Activated naive CD8-positive, alpha-beta T cell treated with anti-CD3 and anti-CD28 coated beads, Interleukin-2, amount 10 ng/mL, durations not matched to agents 7 days and 5 days (primary cell): ENCODE measurements at places on chromosomes 16 and 17. TPM values are rescaled to one million over a fixed set of nuclear protein-coding genes. Genes with fewer than 3 reads are reported as not detected.

CPHXL2 gene
- total RNA-seq: not detected

PYY gene
- not detected for total RNA-seq

TBC1D3 gene
- total RNA-seq: not detected

MSRB1 gene
- total RNA-seq: 12.0 TPM

DNA sequence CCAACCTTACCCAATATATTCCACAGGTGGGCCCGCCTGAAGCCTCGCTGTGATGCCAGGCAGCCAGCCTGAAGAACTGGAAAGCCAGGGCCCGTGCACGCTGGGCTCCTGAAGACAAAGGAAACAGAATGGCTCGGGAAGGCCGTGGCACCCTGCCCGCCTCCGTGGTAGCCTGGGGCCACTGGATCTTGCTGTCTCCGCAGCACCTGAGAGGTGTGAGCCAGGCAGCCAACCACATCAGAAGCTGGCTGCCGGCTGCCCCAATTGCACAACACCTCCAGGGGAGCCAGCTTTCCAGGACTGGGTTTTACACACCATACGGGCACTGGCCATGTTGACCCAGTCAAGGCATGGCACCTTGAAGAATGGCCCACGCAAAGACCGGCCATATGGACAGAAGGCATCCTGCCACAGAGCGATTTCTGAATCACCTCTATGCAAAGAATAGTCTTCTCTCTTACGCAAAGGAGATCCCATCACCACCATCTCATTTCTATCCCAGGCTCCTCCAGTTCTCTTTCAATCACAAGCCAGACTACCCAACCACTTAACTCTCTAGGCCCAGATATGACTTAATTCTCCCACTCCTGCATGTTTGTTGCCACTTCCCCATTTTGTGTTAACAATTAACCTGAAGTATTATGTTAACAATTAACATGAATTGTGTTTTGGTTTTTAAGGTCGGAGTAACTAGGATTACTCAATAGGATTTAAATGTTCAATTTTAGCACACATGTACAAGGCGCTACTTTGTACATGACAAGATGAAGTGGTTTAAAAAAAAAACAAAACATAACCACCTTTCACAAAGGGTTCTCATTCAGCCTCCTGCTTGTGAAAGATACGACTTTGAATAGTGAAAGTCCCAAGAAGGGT, 32.1 kb downstream of the ZFHX3 start:
- no peak overlapping the region for H3K27ac ChIP-seq
- H3K36me3 ChIP-seq: no peaks in the 10 kb centered on the region
- H3K4me1 ChIP-seq: no peaks in the 10 kb centered on the region
- no peak overlapping the region for H3K4me3 ChIP-seq

- no peak overlapping the region for H3K27ac ChIP-seq
- no peak overlapping the region for H3K4me3 ChIP-seq
- no peaks in the 10 kb centered on the region for H3K36me3 ChIP-seq
- no peaks in the 10 kb centered on the region for H3K4me1 ChIP-seq
These were observed 359.3 kb downstream of the NPIPA8 start for GRCh38 chr16:17977260-17977659.

- peak; percentile 50 for DNase-seq
- peak overlapping the region; percentile 87 for H3K4me3 ChIP-seq
- peaks cover 46% of the 10 kb centered on the region for H3K4me1 ChIP-seq
- peaks cover 8% of the 10 kb centered on the region for H3K27me3 ChIP-seq
- peak overlapping the region; percentile 82 for H3K27ac ChIP-seq
These were observed 641 bp downstream of the SBK1 start for GRCh38 chr16:28292731-28293600.

DNA sequence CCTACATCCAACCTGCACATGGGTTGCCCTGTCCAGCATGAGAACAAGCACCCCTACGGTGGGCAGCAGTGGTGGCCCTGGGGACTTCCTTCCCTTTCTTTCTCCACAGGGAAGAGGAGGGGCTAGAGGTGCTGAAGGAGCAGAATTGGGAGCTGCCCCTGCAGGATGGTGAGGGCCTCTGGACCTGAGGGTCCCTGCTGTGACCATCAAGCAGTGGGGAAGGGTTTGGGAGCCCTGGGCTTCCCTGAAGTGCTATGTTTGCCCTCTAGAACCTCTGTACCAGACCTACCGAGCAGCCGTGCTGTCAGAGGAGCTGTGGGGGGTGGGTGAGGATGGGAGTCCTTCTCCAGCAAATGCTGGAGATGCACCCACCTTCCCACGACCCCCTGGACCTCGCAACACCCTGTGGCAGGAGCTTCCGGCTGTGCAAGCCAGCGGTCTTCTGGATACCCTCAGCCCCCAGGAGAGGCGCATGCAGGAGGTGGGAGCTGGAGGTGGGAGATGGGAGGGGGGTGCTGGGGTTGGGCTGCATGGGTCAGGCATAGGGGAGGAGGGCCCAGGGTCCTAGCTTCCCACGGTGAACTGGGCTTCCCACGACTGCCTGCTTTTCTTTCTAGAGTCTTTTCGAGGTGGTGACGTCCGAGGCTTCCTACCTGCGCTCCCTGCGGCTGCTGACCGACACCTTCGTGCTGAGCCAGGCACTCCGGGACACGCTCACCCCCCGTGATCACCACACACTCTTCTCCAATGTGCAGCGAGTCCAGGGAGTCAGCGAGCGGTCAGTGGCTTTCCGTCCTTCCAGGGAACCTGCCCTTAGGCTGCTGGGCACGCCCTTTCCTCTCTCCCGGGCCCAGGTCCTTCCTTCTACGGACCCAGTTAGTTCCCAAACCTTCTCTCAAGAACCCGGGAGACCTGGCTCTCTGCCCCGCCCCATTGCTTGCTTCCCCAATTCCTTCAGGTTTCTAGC, 5.0 kb downstream of the ARHGEF15 start:
- H3K4me3 ChIP-seq: no peak overlapping the region
- no peak overlapping the region for H3K27ac ChIP-seq
- H3K27me3 ChIP-seq: peaks cover 5% of the 10 kb centered on the region
- no peak for DNase-seq
- no peaks in the 10 kb centered on the region for H3K36me3 ChIP-seq

DNA sequence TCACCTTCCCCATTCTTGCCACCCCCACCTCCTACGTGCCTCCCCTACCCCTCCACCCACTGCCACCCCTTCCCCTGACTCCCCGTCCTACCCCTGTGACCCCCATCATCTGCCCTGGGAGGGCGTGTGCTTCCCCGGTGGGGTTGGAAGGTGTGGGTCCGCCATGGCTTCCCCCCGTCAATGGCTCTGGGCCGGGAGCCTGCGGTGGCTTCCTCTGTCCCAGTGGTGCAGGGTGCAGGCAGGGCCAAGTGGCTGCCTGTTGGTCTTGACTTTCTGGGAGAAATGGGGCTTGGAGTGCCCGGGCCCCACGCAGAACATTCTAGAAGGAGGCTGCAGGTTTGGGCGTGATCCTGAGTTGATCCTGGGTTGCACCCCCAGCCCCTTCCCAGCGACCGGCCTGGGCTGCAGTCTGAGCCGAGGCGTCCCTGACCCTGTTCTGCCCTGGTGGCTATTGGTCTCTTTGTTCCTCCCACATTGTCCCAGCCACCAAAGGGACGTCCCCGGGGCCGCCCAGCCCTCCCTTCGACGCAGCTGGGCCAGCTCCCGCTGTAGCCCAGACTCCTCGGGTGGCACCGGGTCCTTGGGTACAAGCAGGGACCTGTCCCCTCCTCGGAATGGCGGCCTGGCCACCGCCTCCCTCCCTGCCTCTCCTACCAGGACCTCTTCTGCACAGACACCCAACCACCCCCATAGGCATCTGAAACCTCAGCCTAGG, 25.7 kb downstream of the GSE1 start:
- H3K27me3 ChIP-seq: no peaks in the 10 kb centered on the region
- H3K27ac ChIP-seq: no peak overlapping the region
- no peaks in the 10 kb centered on the region for H3K4me1 ChIP-seq
- no peak for DNase-seq
- no peaks in the 10 kb centered on the region for H3K36me3 ChIP-seq

GRCh38 chr16:67546091-67546501, 16.2 kb upstream of the CTCF start:
- peaks cover 10% of the 10 kb centered on the region for H3K36me3 ChIP-seq
- no peak for DNase-seq
- peaks cover 41% of the 10 kb centered on the region for H3K4me1 ChIP-seq
- H3K27me3 ChIP-seq: no peaks in the 10 kb centered on the region

- peaks cover 8% of the 10 kb centered on the region for H3K4me1 ChIP-seq
- no peaks in the 10 kb centered on the region for H3K27me3 ChIP-seq
- DNase-seq: peak; percentile 54
- peak overlapping the region; percentile 64 for H3K27ac ChIP-seq
- peaks cover 5% of the 10 kb centered on the region for H3K36me3 ChIP-seq
- peak overlapping the region; percentile 45 for H3K4me3 ChIP-seq
These were observed 68.5 kb upstream of the DNAH17 start for GRCh38 chr17:78645421-78646295.

- no peaks in the 10 kb centered on the region for H3K27me3 ChIP-seq
- no peak overlapping the region for H3K4me3 ChIP-seq
- no peak overlapping the region for H3K27ac ChIP-seq
- peaks cover 34% of the 10 kb centered on the region for H3K36me3 ChIP-seq
- peaks cover 2% of the 10 kb centered on the region for H3K4me1 ChIP-seq
These were observed 40.2 kb downstream of the MED13 start for GRCh38 chr17:62024866-62025265.

DNA sequence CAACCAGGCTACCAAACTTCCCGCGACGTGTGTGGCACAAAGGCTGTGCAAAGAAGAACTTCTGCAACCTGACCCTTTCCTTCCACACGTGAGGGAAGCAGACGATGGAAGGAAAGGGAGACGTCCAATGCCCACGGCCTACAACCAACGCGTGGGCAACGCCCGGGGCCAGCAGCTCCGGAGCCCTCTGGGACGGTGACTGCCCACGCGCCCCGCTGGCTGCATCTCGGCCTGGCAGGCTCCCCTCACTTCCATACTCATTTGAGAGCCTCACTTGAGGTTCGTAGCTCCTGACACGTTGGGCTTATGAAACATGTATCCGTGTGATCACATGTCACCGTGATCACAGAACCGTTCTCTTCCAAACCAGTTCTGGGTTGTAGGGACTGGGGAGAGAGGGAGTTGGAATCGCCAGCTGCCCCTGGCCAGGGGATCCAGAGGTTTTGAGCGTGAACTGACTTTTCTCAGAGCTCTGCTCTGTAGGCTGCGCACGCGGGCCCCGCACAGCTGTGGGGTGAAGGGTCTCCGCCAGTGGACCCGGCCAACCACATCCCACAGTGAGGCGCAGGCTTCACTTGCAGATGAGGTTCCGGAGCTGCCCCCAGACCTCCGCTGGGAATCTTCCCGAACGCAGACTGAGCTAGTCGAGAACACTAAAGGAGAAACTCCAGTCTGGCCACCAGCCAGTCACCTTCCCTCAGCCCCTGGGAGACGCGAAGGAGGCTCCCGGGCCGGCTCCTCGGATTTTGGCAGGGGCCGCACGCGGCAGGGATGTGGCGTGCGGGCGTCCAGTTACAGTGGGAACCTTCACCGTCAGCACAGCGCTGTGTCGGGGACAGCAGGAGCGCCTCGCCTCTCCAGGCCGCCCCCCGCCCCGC, 1.0 kb downstream of the LMF1 start:
- no peak for DNase-seq
- peaks cover 10% of the 10 kb centered on the region for H3K4me1 ChIP-seq
- peak overlapping the region; percentile 30 for H3K27ac ChIP-seq

- no peaks in the 10 kb centered on the region for H3K36me3 ChIP-seq
- no peak for DNase-seq
- peaks cover 3% of the 10 kb centered on the region for H3K27me3 ChIP-seq
- H3K27ac ChIP-seq: no peak overlapping the region
- H3K4me1 ChIP-seq: no peaks in the 10 kb centered on the region
- no peak overlapping the region for H3K4me3 ChIP-seq
These were observed 175.3 kb upstream of the MPHOSPH6 start for GRCh38 chr16:82345318-82345717.

GRCh38 chr17:7922845-7923628, 6.6 kb downstream of the KCNAB3 start:
- H3K4me3 ChIP-seq: peak overlapping the region; percentile 76
- H3K27me3 ChIP-seq: no peaks in the 10 kb centered on the region

DNA sequence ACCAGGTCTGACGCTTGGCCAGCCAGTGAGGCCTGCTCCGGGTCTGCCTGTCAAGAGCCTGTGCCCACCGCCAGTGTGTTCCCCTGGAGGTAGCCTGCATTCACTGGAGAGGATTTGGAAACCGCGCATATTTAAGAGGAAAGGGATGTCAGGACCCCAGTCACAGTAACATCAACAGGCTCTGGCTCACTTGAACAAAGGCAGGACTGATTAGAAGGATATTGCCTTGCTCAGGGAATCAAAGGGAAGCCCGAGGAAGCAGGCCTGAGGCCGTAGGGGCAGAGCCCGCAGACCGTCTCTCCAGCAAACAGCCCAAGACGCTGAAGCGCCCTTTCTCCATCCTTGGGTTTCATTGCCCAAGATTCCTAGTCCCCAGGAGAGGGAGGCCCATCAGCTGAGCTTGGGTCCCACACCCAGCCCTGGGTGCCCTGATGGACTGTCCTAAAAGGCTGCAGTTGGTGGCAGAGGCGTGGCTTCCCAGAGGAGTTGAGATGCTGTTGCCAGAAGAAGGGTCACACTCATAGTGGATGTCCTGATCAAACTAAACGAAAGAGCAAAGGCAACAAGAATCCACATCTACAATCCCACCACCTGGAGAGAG, 23.2 kb downstream of the NT5M start:
- no peaks in the 10 kb centered on the region for H3K4me1 ChIP-seq
- H3K27me3 ChIP-seq: no peaks in the 10 kb centered on the region
- H3K36me3 ChIP-seq: no peaks in the 10 kb centered on the region

GRCh38 chr17:57839571-57839923, 10.3 kb downstream of the MRPS23 start:
- peaks cover 6% of the 10 kb centered on the region for H3K36me3 ChIP-seq
- no peak overlapping the region for H3K4me3 ChIP-seq
- no peak overlapping the region for H3K27ac ChIP-seq
- peaks cover 5% of the 10 kb centered on the region for H3K4me1 ChIP-seq
- no peaks in the 10 kb centered on the region for H3K27me3 ChIP-seq
- DNase-seq: no peak

DNA sequence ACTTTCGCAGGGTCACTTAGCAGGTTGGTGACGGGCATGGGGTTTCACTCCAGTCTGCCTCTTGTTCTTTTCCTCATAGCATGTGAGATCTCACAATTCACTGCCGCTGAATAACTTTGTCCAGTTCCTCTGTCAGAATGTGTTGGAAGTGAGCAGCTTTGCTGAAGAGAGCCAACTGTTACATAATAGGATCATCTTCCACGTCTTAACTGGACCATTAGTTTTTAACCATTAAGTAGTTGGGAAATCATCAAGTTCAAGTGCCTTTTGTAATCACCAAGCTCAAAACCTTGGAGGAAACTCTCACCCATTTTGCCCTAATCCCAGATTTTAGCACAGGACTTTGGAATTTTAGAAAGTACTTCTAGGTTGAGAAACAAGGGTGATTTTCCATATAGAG, 290.6 kb downstream of the WWOX start:
- peaks cover 3% of the 10 kb centered on the region for H3K36me3 ChIP-seq
- no peaks in the 10 kb centered on the region for H3K27me3 ChIP-seq
- no peak for DNase-seq
- H3K4me3 ChIP-seq: no peak overlapping the region
- H3K27ac ChIP-seq: no peak overlapping the region

DNA sequence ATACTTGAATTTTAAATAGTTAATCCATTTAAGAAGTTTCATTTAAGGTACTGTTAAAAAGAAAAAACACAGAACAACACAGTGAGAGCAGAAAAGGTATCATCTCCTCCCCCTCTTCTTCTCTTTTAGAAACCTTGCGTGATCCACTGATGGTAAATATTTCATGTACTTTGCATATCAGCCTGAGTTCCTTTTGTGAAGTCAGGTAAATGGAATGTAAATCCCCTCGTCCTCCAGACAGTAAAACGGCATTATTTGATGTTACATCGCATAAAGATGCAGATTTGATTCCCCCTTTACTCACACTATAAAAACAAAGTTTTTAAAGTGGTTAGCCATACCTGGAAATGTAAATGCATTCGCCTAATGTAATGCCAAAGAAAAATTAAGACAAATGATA, 234.4 kb downstream of the WWOX start:
- DNase-seq: no peak
- no peak overlapping the region for H3K4me3 ChIP-seq
- no peaks in the 10 kb centered on the region for H3K36me3 ChIP-seq
